ENCODE measurements at places on chromosomes 3 and 15.
A peak's percentile ranks its signal among the peaks of the same experiment; 100 is the strongest.

DNA sequence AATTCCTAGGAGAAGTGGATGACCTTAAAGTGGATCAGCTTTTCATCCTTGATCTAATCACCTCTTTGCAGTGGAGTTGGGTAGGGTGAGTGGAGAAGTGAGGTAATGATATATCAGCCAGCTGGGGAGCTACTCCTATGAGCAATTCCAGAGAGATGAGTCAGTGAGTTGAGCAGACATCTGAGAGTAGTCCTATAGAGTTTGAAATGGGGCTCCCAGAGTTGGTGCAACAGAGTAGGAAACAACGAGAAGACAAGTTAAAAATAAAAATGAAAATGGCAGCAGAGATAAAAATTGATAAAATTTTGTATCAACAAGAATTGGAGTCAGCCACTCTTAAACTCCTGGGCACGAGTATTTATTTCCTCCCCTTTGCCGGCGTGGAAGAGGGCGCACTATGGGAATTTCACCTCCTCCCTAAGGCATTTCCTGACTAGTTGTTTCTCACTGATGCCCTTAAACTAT, 150.8 kb upstream of the DPH6 start:
- peak; percentile 95 for DNase-seq

DNA sequence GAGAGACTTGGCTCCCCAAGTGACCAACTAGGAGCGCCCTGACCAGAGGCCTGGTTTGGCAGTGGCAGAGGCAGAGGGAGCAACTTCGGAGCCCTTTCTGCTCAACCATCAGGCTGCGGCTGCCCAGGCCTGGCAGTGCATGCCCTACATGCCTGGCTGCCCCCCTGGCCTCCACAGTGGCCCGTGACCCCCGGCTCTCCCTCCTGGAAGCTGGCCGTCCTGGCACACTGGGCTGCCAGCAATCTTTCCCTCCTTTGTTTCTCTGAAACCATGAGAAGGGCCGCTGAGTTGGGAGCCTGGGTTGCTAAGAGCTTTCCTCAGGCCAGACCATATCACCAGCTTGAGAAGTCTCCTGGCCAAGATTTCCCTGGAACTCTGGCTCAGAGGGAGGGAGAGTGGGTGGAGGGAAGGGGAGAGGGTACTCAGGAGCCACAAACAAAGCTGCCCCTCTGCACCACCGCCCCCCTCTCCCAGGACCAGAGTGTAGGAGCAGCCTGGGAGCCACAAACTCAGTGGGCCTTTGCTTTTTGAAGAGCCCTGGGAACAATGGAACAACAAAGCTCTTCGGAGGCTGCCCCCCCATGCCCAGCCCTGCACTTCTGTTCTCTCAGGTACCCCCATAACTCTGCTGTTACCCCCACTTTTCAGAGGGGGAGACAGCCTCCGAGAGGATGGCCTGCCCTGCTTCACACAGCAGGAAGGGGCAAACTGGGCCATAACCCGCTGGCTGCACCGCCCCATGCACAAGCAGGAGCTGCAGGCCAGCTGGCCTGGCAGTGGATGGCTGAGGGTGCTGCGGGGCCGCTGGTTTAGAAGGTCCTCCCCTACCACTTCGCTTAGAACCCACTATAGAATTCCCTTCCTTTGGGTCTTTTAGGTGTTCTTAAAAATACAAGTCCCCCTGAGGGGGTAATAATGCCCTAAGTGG, 11.3 kb downstream of the CORO2B start:
- no peak for DNase-seq

DNA sequence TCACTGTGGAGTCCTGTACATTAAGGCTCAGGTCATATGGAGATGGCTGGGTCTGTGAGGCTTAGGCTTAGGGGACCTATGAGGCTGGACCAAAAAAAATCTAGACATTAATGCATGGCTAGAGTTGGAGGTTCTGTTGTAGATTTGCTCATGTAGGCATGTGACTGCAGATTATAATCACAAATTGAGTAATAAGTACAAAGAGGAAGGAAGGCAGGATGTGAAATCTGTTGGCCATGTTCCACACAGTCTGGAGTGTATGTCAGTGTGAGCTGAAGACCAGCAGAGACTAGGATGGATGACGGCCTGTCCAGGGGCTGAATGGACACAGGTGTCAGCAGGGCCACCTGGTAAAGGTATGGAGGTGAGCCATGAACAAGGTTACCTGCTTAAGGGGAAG, at the start of gene ST3GAL6:
Gene ST3GAL6 (plus strand): TSS at position 265 of the 400 bp plus-strand sequence. CDS start 5,101 bp downstream, outside the sequence.
- peak; percentile 87 for DNase-seq

- no peak for DNase-seq
Measured at GRCh38 chr3:55880357-55880756, 393.3 kb upstream of the WNT5A start.

- DNase-seq: no peak
Measured at GRCh38 chr3:42590989-42591756, 513 bp downstream of the SS18L2 start.

- no peak for DNase-seq
Measured at GRCh38 chr3:192795021-192795420, 67.7 kb upstream of the FGF12 start.

- DNase-seq: no peak
Measured at GRCh38 chr3:100151024-100151707, 36.9 kb upstream of the FILIP1L start.

- peak; percentile 6 for DNase-seq
Measured at GRCh38 chr15:80093854-80094418, 34.5 kb downstream of the ZFAND6 start.

DNA sequence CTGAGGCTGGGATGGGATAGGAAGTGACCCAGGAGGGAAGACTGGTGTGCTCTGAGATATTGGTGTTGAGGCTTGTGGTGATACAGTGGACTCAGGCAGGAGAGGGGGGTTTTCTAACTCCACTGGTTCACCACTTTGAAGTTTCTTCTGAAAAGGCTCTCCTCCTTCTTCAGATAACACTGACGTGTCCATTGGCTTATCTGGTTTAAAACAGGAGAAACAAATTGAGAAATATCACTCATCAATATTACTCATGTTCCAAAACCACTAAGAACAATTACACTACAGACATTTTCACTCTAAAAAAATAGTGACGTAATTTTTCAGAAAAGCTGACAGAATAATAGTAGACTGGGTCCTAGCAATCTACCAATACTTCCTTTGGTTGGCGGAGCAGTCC, 23.1 kb downstream of the TP53BP1 start:
- DNase-seq: no peak

DNA sequence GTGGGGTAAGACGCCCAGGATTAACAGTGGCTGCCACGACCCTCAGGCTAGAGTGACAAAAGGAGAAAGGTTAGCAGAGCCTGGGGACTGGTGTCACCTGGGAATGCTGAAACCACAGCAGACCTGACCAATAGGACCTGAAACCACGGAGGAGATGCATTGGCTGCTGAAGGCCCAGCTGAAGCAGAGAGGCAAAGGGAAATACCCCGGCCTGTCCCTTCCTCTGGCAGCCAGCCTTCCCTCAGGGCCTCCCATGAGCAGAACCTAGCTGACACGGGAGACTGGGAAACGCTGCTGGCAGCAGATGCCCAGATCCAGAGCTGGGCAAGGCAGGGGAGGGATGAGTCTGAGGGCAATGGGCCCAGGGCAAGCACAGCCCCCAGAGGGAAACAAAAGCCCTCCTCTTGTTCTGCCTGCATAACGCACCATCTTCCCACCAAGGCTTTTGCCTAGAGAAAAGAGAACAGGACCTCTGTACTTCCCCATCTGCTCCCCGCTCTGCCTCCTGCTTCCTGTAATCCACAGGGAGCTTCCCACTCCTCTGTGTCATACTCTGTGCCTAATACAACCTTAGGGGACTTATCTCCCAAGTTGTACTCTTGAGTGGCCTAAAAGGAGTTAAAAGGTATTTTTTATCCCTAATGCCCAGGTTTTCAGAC, 216.2 kb downstream of the ABHD5 start:
- DNase-seq: no peak

DNA sequence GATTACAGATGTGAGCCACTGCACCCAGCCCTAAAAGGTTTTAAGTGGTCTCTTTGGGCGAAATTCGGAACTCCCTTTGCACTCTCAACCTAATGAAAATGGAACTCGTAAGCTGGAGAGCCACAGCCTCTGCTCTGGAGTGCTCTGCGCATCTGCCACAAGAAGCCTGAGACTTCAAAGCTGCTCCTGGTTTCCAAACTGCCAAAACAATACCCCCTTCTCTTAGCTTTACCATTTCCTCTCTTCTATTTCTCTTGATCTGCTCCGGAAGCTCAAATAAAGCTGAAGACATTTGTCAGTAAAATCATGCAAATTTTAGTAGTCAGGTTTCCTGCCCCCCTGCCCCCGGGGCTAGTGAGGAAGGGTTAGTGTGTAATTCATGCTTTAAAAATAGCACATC, 312.7 kb downstream of the MFSD1 start:
- no peak for DNase-seq

GRCh38 chr3:27667751-27668150, 54.4 kb downstream of the EOMES start:
- DNase-seq: no peak

GRCh38 chr3:97108136-97108535, 293.7 kb downstream of the EPHA6 start:
- DNase-seq: no peak

GRCh38 chr3:67529337-67529736, 125.1 kb downstream of the SUCLG2 start:
- DNase-seq: no peak

DNA sequence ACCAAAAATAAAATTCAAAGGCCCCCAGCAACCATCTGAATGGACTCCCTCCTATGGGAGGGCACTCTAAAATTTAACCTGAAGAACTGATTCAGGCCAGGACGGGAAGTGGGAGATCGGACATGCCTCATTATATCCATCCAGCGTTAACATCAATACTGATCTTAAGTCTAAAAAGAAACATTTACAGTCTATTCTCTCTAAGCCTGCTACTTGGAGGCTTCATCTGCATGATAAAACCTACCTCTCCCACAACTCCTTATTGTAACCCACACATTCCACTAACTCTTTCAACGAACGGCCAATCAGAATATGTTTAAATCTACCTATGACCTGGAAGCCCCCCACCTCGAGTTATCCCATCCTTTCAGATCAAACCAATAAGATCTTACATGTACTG, 68.4 kb downstream of the HERC1 start:
- no peak for DNase-seq

- peak; percentile 56 for DNase-seq
Measured at GRCh38 chr3:155753038-155753639, 8.3 kb upstream of the PLCH1 start.

DNA sequence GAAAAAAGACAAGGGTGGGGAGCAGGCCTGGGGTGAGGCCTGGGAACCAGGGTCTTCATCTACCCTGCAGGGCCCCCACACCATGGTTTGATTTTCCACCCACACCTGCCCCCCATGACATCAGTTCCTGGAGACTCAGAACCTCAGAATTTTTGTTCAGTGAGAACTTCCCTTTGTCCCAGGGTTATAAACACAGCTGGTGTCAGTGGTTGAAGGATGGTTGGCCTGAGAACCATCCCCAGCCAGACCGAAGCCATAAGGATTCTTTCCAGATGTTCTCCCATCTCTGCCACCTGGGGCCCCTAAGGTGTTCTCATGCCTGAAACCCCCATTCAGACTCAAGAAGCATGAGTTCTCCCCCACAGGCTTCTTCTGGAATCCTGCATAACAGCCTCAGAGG, 16.6 kb downstream of the CCDC33 start:
- peak; percentile 39 for DNase-seq

- DNase-seq: no peak
Measured at GRCh38 chr3:151550025-151550618, 89.3 kb upstream of the IGSF10 start.

DNA sequence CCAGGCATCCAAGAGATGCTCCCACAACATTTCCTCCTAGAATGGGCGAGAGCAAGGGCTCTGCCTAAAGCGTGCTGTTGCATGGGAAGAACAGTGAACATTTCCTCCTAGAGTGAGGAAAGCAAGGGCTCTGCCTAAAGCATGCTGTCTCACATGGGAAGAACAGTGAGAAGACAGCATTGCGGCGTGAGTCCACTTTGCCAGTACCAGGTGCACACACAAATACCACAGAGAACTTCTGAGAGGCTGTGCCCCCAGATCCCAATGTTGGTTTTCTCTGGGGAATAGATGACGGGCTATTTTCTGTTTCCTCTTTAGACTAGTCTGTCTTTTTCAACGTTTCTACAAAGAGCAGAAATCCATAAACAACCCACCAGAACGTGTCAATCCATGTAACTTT, 142.9 kb downstream of the LRRK1 start:
- DNase-seq: no peak

DNA sequence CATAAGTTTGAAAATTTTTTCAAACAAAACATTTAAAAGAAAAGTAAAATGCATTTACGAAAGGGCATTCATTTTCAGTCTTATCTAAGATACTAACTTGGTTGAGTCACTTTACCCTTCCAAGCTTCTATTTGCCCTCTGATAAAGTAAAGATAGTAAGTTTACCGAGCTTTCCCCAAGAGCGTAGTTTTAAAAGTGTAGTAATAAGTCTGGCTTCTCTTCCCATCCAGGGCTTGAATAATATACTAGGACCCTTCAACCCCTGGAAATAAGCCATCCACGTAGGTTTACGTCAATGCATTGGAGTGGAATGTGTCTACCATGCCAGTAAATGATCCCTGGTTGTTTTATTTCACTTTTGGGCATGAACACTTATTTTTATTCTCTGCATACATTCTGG, 608.3 kb downstream of the NTRK3 start:
- DNase-seq: no peak

DNA sequence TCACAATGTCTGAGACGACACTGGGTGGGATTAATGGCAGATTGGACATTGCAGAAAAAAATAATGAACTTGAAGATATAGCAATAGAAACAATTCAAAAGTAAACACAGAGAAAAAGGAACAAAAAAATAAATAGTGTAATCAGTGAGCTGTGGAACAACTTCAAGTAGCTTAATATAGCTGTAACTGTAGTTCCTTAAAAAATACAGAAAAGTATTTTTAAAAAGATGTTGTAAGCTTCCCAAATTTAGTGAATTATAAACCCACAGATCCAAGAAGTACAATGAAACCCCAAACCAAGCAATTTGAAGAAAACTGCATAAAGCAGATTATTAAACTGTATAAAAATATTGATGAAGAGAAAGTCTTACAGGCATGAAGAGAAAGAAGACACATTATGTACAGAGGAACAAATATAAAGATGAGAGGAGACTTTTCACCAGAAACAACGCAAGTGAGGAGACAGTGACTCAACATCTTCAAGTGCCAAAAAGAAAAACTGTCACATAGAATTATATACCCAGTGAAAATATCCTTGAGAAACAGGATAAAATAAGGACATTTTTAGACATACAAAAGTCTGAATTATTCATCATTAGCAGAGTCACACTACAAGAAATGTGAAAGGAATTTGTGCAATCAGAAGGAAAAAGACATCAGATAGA, 176.4 kb downstream of the NFKBIZ start:
- no peak for DNase-seq

Measured in lung microvascular endothelial cell (primary cell).